ENCODE measurements at places on chromosomes 6 and 20. TPM values are rescaled to one million over a fixed set of nuclear protein-coding genes. Genes with fewer than 3 reads are reported as not detected.

DNA sequence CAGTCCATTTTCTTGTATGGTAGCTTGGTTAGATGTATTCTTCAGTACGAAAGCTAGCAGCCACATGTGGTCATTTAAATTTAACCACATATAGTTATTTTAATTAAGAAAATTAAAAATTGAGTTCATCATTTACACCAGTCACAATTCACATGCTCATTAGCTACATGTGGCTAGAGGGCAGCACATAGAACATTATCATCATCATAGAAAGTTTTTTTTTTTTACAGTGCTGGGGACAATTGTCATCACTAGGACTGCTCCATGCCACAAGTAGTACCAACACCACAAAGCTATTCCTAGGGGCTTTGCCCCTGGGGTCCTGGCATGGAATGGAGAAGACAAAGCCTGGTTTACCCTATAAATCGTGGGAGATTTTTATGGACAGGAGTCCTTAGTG, 30.5 kb downstream of the PLCB4 start:
- H3K27me3 ChIP-seq = no peaks in the 10 kb centered on the region
- peaks cover 6% of the 10 kb centered on the region for H3K36me3 ChIP-seq
- H3K27ac ChIP-seq = no peak overlapping the region
- H3K4me3 ChIP-seq = no peak overlapping the region
- no peak for DNase-seq

- peaks cover 3% of the 10 kb centered on the region for H3K4me1 ChIP-seq
- no peaks in the 10 kb centered on the region for H3K36me3 ChIP-seq
- DNase-seq = no peak
- peaks cover 66% of the 10 kb centered on the region for H3K27me3 ChIP-seq
- no peak overlapping the region for H3K4me3 ChIP-seq
These were observed 4.6 kb upstream of the CPXM1 start for GRCh38 chr20:2804852-2805688.

Gene DACT2
- total RNA-seq = not detected

Gene LAMA4
- total RNA-seq = 29.7 TPM

DNA sequence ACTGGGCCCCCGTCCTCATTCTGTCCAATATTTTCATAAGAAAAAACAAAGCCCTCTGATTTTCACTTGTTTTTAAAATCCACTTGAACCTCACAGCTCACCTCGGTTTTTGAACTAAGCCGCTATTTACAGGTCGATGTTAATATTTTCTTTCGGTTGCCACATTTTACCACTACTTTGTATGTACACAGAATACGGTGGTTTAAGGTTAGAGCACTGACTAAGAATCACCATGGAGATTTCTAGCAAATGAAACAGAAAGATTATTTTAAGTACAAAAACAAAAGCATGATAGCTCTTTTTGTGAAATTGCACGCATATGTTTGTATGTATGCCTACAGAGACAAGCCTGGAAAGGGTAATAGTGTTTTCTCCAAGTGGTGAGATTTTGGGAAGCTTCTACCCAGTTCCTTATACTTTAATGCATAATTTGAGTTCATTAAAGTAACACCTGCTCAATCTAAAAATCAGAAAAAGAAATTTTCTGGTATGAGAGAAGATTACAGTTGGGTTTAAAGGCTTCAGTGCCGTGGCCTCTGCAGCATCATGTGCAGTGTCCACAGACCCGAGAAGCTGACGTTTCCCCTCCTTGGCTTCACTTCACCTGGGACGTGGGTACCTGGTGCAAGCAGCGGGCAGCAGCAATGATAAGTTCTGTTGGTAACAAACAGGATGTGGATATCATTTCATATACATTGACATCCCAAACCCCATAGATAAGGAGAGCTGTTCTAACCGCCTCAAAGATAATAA, 144.0 kb downstream of the UST start:
- H3K4me1 ChIP-seq = peaks cover 8% of the 10 kb centered on the region
- H3K27me3 ChIP-seq = no peaks in the 10 kb centered on the region
- H3K27ac ChIP-seq = no peak overlapping the region
- no peak for DNase-seq
- H3K4me3 ChIP-seq = no peak overlapping the region

Gene MARCKS
- 40.7 TPM for total RNA-seq

Gene LY6G6C
- not detected for total RNA-seq

DNA sequence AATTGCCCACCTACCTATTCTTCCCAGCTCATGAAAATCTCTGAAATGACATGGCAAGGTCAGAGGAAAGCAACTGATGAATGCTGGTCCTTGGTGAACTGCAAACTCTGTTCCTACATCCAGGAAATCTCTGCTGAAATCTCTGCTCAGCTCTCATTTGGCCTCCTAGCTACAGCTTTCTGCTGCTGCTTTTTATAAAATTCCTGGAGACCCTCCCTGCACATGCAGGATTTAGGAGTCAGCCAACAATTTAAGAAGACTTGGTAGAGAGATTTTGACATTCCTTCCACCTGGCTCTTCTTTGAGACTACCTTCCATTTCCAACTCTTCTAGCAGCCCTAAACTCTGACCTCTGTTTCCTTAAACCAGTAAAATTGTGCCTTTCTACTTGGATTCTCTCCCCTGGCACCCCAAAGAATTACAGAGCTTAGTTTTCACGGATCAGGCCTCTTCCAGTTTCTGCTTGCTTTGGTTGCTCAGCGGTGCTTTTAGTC, 55.5 kb downstream of the PDE7B start:
- H3K27ac ChIP-seq = peak overlapping the region; percentile 65
- no peak overlapping the region for H3K4me3 ChIP-seq
- peaks cover 27% of the 10 kb centered on the region for H3K4me1 ChIP-seq
- no peaks in the 10 kb centered on the region for H3K27me3 ChIP-seq
- peaks cover 6% of the 10 kb centered on the region for H3K36me3 ChIP-seq

Gene CALHM5
- total RNA-seq = 10.6 TPM

DNA sequence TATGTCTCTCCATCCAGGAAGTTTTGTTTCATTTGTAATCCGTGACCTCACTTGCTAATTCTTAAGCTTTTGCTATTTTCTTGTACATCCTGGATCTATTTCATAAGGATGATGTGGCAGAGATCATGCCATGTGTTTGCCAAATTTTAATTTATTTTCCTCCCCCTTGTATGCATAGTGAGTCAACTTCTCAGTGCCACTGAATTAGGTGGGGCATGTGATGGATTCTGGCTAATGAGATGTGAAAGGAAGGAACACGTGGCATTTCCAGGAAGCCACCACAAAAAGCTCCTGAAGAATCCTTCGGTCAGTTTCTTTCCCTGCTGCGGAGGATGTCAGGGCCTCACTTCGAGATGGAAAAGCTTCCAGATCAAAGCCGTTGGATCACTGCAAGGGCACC, 86.2 kb upstream of the PRL start:
- H3K4me1 ChIP-seq = no peaks in the 10 kb centered on the region
- H3K27me3 ChIP-seq = no peaks in the 10 kb centered on the region
- no peak overlapping the region for H3K4me3 ChIP-seq
- H3K27ac ChIP-seq = no peak overlapping the region

GRCh38 chr6:116447496-116448011, 13.6 kb upstream of the CALHM6 start:
- H3K4me1 ChIP-seq = peaks cover 9% of the 10 kb centered on the region
- no peaks in the 10 kb centered on the region for H3K36me3 ChIP-seq
- H3K27me3 ChIP-seq = no peaks in the 10 kb centered on the region

Gene C6orf15
- total RNA-seq = not detected

DNA sequence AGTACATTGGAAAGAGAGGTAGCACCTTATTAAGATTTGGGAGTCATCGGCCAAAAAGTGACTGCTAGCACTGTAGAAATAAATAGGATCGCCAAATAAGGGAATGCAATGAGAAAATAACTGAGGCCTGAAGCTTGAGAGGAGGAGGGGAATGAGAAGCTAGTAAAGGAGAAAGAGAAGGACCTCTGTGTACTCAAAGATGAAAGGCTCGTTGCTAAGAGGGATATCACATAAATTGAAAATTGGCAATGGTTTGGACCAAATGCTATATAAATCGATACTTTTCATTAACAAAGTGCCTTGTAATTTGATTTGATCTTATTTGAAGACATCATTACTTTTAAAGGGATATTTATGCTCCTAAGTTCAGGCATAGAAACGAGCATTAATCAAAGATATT, 796.3 kb downstream of the QKI start:
- H3K27ac ChIP-seq = no peak overlapping the region
- DNase-seq = no peak
- H3K4me3 ChIP-seq = no peak overlapping the region
- H3K36me3 ChIP-seq = no peaks in the 10 kb centered on the region
- H3K27me3 ChIP-seq = no peaks in the 10 kb centered on the region
- no peaks in the 10 kb centered on the region for H3K4me1 ChIP-seq

DNA sequence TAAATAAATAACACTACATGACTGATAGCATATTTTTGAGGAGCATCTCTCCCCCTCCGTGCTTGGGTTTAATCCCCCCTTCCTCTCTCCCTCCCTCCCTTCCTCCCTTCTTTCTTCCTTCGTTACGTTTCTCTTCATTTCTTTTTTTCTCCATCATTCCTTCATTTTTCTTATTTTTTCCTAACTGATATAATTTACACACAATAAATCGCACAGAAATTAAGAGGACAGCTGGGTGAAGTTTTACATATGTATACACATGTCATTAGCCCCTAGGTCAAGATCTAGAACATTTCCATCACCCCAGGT, 51.4 kb upstream of the EZR start:
- H3K36me3 ChIP-seq = no peaks in the 10 kb centered on the region
- H3K4me1 ChIP-seq = no peaks in the 10 kb centered on the region
- no peaks in the 10 kb centered on the region for H3K27me3 ChIP-seq
- no peak for DNase-seq

Gene SYNE1
- 159 TPM for total RNA-seq

DNA sequence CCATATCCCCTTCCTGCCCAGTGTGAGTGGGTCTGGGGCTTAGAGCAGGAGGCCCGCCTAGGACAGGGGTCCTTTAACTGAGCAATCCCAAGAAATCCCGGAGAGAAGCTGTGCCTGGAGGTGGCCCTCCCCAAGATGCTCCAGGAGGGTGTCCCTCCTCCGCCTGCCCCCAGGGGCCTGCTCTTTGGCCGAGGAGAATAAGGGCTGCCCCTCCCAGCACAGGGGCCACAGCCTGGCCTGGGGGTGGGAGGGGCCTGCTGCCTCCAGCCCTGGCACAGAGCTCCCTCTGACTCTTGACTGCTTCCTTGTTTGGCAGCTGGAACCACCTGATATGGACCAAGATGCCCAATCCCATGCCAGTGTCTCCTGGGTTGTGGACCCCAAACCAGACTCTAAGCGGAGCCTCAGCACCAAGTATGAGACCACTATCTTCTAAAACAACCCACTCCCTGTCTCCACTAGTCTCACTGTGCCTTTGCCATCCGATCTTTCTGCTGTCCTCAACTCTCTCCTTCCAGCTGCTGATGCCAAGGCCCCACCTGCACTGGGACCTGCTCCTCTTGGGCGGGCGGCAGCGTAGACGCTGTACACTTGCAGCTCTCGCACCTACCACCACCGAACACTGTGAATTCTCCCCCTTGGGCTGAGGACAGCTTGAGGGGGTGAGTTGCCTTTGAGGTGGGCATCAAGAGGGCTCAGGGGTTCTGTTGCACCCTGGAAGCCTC, 54.3 kb downstream of the TCP11 start:
- DNase-seq = no peak
- H3K27me3 ChIP-seq = no peaks in the 10 kb centered on the region
- H3K4me3 ChIP-seq = no peak overlapping the region
- no peak overlapping the region for H3K27ac ChIP-seq
- H3K36me3 ChIP-seq = peaks cover 50% of the 10 kb centered on the region

GRCh38 chr6:73538116-73538779, 17.4 kb upstream of the EEF1A1 start:
- no peaks in the 10 kb centered on the region for H3K4me1 ChIP-seq
- DNase-seq = no peak

Gene PTGIS
- total RNA-seq = 1.6 TPM

Gene LPA
- not detected for total RNA-seq

Gene COX4I2
- total RNA-seq = not detected

- H3K4me3 ChIP-seq = no peak overlapping the region
- no peak for DNase-seq
- H3K27ac ChIP-seq = no peak overlapping the region
- H3K4me1 ChIP-seq = peaks cover 4% of the 10 kb centered on the region
- H3K36me3 ChIP-seq = no peaks in the 10 kb centered on the region
- no peaks in the 10 kb centered on the region for H3K27me3 ChIP-seq
These were observed 46.3 kb downstream of the HIVEP1 start for GRCh38 chr6:12058172-12058961.

DNA sequence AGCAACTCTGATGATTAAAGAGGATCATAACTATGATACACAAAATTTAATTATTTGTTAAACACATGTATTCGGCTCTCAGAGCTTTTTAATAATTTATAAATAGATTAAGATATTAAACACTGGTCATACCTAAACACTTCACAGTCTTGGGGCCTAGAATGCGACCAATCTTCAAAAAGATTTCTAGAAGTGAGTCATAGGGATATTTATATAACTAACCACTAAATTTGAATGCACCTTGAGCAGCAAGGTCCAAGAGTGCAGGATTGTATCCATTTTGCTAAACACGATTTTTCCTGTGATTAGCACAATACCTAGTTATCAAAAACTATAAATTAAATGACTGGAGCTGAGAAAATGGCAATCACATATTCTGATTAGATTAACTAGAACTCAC, 709.3 kb downstream of the EPHA7 start:
- DNase-seq = no peak
- no peaks in the 10 kb centered on the region for H3K4me1 ChIP-seq
- no peak overlapping the region for H3K27ac ChIP-seq

Gene COL19A1
- under 0.01 TPM for total RNA-seq

Gene PRDM1
- 6.9 TPM for total RNA-seq

Gene ATAT1
- total RNA-seq = 3.3 TPM

Gene TRAPPC3L
- not detected for total RNA-seq

DNA sequence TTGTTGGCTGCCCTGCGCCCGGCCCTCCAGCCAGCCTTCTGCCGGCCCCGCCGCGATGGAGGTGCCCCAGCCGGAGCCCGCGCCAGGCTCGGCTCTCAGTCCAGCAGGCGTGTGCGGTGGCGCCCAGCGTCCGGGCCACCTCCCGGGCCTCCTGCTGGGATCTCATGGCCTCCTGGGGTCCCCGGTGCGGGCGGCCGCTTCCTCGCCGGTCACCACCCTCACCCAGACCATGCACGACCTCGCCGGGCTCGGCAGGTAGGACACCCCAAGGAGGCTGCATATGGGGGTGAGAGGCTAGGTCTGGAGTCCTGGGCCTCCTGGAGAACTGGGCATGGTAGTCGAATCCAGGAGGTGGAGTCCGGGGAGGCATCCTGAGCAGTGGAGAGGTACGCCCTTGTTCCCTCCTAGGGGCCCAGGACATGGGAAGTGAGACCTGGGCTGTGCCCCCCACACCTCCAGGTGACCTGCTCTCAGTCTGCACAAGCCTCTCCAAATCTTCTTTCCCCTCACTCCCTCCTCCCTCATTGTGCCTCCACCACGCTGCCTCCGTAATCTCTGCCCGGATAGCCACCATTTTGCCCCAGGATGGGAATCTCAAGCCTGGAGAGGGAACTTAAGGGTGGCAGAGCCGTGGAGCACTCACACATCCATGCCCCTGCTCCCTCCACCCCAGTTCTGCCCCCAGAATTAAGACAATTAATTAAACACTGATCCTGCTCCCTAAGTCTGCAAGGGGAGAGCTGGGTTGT, 541 bp downstream of the CDC25B start:
- peak overlapping the region; percentile 82 for H3K4me3 ChIP-seq
- no peaks in the 10 kb centered on the region for H3K27me3 ChIP-seq
- peaks cover 26% of the 10 kb centered on the region for H3K36me3 ChIP-seq
- peak overlapping the region; percentile 86 for H3K27ac ChIP-seq

Gene KIAA1755
- total RNA-seq = 2.5 TPM

GRCh38 chr6:49348561-49348960, 114.5 kb downstream of the MMUT start:
- H3K36me3 ChIP-seq = no peaks in the 10 kb centered on the region
- DNase-seq = no peak
- no peaks in the 10 kb centered on the region for H3K27me3 ChIP-seq
- peaks cover 2% of the 10 kb centered on the region for H3K4me1 ChIP-seq
